ENCODE measurements at places on chromosomes 7 and 10. TPM values are rescaled to one million over a fixed set of nuclear protein-coding genes. Genes with fewer than 3 reads are reported as not detected.

The TMEM130 gene
- total RNA-seq: 0.12 TPM

The CCDC172 gene
- total RNA-seq: not detected

The ZCWPW1 gene
- 0.97 TPM for total RNA-seq

DNA sequence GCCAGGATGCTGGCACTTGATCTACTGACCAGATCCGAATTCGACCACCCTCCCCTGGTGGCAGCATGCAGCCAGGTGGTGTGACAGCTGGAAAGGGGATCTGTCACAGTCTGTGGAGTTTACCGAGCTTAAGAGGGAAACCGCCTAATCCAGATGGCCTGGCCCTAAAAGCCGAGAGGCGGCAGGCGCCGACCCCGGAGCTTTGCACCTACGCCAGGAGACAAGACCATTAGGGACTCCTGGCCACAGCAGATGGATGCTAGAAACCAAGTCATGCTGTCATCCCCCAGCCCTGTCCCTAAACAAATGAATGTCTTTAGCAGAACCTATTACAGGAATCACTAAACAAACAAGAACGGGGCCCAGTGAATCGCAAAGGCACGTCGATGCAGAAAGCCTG lies 27.7 kb downstream of the RCC1L start:
- peaks cover 85% of the 10 kb centered on the region for H3K36me3 ChIP-seq
- H3K27me3 ChIP-seq: no peaks in the 10 kb centered on the region
- H3K4me3 ChIP-seq: no peak overlapping the region
- H3K27ac ChIP-seq: no peak overlapping the region
- no peak for DNase-seq
- H3K4me1 ChIP-seq: no peaks in the 10 kb centered on the region

DNA sequence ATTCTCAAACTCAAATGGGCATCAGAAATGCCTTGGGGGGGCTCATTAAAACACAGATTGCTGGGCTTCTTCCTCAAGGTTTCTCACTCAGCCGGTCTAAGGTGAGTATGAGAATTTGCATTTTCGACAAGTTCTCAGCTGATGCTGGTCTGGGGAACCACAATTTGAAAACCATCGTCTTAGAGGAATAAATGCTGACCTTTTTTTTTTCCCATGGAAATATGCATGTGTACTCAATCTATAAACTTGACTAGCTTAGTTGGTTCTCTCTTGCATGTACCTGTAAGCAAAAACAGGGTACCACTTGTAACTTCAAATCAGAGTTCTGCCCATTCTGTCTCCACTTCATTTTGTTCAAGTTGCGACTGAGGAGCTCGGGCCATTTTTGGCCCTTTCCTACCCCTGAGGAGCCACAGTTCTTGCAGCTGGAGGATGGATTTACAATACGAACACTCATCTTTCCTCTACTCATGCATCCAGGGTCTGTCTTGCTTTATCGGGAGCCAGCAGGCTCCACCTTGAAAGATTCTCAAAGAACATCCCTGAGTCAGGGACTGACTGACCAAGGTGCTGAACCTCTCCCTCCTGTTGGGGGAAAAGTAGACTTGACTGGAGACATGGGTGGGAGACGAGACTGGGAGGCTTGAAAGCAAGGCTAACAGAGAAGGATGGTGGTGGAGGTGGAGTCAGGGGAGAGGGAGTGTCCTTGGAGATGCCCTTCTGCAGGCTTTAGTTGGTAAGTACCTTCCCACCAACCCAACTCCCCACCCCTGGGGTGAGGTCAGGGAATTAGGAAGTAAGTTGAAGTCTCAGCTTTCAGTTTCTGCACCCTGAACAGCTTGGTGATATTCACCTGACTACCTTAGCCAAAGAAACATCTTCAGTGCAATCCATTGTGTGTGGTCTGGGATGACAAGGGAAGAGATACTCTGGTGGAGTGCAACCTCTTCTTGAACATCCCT lies 3.7 kb upstream of the MAPK8 start:
- no peak for DNase-seq
- no peaks in the 10 kb centered on the region for H3K36me3 ChIP-seq
- H3K27me3 ChIP-seq: no peaks in the 10 kb centered on the region
- peaks cover 12% of the 10 kb centered on the region for H3K4me1 ChIP-seq
- H3K27ac ChIP-seq: no peak overlapping the region

GRCh38 chr7:50342616-50343114 lies 38.1 kb downstream of the IKZF1 start:
- H3K4me1 ChIP-seq: no peaks in the 10 kb centered on the region
- peaks cover under 1% of the 10 kb centered on the region for H3K27me3 ChIP-seq
- no peak overlapping the region for H3K4me3 ChIP-seq
- no peak for DNase-seq
- peak overlapping the region; percentile 25 for H3K27ac ChIP-seq

- peak overlapping the region; percentile 96 for H3K27ac ChIP-seq
- peaks cover 31% of the 10 kb centered on the region for H3K4me1 ChIP-seq
- no peak for DNase-seq
Measured at GRCh38 chr10:114823077-114823463, 1.5 kb downstream of the FHIP2A start.

GRCh38 chr10:31207636-31208035 lies 111.4 kb upstream of the ZEB1 start:
- no peak for DNase-seq
- H3K27me3 ChIP-seq: no peaks in the 10 kb centered on the region
- no peaks in the 10 kb centered on the region for H3K36me3 ChIP-seq
- H3K27ac ChIP-seq: no peak overlapping the region
- no peak overlapping the region for H3K4me3 ChIP-seq

GRCh38 chr10:126611303-126611702 lies 59.2 kb downstream of the C10orf90 start:
- H3K36me3 ChIP-seq: no peaks in the 10 kb centered on the region
- H3K4me3 ChIP-seq: no peak overlapping the region
- DNase-seq: no peak
- no peaks in the 10 kb centered on the region for H3K4me1 ChIP-seq
- H3K27me3 ChIP-seq: no peaks in the 10 kb centered on the region
- no peak overlapping the region for H3K27ac ChIP-seq
